ENCODE measurements at places on chromosomes 16 and 17. TPM values are rescaled to one million over a fixed set of nuclear protein-coding genes. Genes with fewer than 3 reads are reported as not detected.

Gene CD300LD
- not detected for total RNA-seq

Gene RMI2
- total RNA-seq: 50.1 TPM

Gene WFDC1
- total RNA-seq: not detected

Gene ABCA9
- total RNA-seq: not detected

Gene ALOX15
- total RNA-seq: 0.18 TPM

Gene SPATA32
- total RNA-seq: 0.62 TPM

Gene CARD14
- total RNA-seq: not detected

Gene WFIKKN2
- total RNA-seq: not detected

Gene CACNG4
- not detected for total RNA-seq

Gene CMTM2
- total RNA-seq: not detected

Gene PIMREG
- 5.7 TPM for total RNA-seq

Gene MPP2
- total RNA-seq: 5.2 TPM

Gene SPATA22
- total RNA-seq: not detected

Gene KRT40
- total RNA-seq: not detected
